CD4-positive, alpha-beta T cell treated with Interleukin-6 for 4 hours (primary cell): ENCODE measurements at places on chromosomes 2 and 18.

- DNase-seq, result no peak
Measured at GRCh38 chr2:21406911-21407310, 283.1 kb downstream of the TDRD15 start.

GRCh38 chr2:48240912-48241311 lies 289.0 kb upstream of the STON1 start:
- no peak for DNase-seq

DNA sequence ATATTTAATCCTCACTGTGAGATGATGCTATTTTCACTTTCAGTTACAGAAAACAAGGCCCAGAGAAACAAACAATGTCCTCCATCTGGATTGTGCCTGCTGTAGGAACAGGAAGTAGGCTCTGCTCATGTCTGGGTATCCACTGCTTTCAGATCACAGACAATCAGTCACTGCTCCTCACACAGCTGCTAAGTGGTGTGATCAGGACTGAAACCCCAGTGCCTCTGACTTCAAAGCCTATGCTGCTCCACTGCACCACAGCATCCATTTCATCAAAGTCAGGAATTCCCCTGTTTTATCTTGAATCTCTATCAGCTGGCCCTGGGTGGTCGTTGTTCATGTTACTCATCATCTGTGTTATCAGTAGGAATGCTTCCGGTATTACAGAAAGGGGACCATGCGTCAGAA lies 303.8 kb upstream of the TRIB2 start:
- DNase-seq, result peak; percentile 27

DNA sequence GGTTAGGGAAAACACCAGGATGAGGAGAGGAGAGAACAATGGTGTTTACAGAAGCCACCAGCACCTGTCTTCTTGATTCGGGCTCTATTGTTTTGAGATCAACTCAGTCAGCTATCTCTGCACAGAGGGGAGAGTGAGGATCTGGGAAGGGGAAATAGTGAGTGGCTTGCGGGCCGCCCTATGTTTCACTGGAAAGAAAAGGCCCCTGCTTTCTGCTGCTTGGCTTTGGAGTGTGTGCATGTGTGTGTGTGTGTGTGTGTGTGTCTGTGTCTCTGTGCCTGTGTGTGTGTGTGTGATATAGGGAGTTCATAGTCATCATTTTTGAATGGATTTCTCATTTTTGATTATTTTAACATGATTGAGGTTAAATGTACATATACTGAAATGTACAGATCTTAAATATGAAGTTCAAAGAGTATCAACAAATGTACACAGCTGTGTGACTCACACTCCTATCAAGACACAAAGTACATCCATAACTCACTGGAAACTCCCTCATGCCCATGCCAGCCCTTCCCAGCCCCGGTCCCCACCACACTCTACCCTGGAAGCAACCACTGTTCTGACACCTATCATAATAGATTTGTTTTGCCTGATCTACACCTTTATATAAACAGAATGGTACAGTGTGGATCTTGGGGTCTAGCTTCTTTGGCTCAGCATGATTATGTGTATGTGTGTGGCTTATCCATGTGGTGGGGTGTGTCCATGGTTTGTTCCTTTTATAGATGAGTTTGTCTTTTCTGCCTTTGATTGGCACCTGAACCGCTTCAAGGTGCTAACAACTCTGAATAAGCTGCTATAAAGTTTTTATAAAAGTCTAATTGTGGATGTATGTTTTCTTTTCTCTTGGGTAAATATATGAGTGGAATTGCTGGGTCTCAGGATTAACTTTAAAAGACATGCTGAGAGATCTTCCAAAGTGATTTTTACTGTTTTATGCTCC lies 258.3 kb downstream of the SETBP1 start:
- DNase-seq, result no peak

GRCh38 chr18:21183670-21184069 lies 58.4 kb upstream of the GREB1L start:
- no peak for DNase-seq

DNA sequence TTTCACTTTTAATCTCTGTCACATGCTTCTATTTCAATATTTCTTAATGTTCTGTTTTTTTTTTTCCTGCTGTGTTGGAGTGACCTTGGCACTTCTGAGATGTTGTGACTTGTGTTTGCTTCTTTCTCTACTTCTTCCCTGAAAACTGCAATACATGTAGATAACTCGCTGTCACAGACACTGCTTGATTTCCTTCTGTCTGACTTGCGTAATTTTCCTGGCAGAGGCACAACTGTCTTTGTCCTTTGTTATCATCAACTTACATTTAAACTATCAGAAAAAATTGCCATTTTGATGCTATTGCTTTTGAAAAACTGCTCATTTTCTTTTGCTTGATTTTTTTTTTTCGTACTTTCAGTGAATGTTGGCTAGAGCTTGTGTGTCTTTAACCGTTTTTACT lies 69.0 kb downstream of the BABAM2 start:
- no peak for DNase-seq

DNA sequence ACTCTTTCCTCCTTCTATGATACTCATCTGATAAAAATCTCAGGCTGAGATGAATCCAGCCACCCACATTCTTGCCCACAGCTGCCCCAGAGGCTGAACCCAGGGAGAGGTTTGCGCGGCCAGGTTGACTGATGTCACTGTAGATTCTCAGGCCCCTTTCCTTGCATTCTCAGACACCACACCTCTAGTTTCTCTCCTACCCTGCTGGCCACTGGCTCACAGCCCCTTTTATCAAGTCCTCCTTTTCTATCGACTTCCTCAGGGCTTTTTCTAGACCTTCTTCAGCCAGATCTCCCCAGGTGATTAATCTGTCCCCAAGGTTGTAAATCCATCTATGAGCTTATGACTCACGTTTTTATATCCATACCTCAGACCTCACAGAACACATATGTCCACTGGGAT lies 99.8 kb downstream of the TACR1 start:
- DNase-seq, result no peak

GRCh38 chr18:14925281-14925709 lies 177.3 kb downstream of the ANKRD30B start:
- DNase-seq, result no peak

- no peak for DNase-seq
Measured at GRCh38 chr18:55918444-55918843, 330.5 kb upstream of the TCF4 start.

- no peak for DNase-seq
Measured at GRCh38 chr18:62085756-62086155, 101.1 kb downstream of the PIGN start.

- DNase-seq, result no peak
Measured at GRCh38 chr18:58314284-58314683, 270.3 kb downstream of the NEDD4L start.

GRCh38 chr2:3045318-3045921 lies 332.2 kb downstream of the EIPR1 start:
- no peak for DNase-seq

DNA sequence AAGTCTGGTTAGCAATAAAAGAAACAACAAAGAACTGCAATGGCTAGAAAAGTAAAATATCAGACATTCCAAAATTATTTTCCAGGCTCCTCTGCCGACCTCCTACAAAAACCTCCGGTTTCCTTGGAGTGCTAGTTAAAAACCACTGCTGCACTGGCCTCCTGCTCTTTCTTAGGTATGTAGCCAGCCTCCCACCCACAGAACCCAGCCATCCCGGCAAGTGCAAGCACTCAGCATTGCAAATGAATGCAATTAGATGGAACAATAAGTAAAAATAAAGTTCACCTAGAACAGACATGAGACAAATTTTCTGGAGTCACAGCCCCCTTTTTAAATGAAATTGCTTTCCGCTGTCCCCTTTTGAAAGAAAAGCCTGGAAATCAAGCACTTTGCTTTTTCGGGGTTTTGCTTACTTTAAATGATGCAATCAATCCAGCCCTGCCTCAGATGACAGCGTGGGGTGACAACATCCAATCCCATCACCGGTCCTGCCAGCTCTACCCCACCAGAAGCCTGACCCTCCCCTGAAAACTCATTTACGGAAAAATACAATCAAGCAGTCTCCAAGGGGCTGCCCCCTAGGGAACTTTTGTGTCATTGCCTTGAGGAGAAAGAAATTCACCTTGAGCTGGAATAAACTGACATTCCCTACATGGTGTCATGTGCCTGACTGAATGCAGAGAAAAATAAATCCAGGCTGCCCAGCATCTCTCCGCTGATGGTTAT lies 199.8 kb downstream of the EPHA4 start:
- DNase-seq, result no peak

DNA sequence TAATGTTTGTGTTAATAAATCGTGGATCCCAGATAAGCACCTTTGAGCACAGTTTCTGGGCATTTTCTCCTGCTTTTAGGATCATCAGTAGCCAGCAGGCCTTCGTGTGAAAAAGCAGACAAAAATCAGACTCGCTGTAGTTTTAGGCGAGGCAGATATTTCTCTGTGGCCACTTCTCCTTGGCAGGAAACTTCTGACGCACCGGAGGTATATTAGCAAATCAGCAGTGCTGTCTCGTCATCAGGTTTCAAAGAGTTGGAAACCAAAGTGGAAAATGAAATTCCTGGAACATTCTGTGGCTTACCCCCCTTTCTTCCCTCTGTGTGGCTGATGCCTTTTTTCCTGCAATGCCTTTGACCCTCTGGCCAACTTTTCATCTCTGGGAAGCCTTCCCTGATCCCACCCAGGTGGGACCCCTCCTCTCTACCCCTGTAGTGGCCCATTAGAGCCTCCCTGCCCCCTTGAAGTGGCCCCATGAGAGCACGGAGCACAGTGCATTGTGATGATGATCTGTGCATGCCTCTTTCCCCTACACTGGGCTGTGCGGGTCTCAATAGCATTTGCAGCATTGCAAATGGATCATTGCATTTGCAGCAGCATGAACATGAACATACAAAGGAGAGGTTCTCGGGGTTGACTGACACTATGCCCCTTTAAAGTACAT lies 93.3 kb downstream of the RNF144A start:
- no peak for DNase-seq

DNA sequence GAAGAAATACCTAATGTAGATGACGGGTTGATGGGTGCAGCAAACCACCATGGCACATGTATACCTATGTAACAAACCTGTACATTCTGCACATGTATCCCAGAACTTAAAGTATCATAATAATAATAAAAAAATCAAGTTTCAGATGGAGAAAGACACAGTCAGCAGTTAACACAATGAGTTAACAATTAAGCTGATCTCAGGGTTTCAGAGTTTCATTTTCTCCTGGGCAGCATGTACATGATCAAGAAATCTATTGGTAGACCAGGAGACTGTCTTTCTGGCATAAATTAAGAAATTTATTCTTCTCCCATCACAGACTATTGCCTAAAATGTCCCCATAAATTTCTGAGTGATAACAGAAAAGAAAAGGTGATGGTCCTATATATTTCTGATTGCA lies 155.3 kb downstream of the RAD51AP2 start:
- DNase-seq, result no peak

- no peak for DNase-seq
Measured at GRCh38 chr2:143729296-143729814, 600.1 kb downstream of the ARHGAP15 start.

GRCh38 chr18:63240531-63241316 lies 78.8 kb downstream of the BCL2 start:
- no peak for DNase-seq

DNA sequence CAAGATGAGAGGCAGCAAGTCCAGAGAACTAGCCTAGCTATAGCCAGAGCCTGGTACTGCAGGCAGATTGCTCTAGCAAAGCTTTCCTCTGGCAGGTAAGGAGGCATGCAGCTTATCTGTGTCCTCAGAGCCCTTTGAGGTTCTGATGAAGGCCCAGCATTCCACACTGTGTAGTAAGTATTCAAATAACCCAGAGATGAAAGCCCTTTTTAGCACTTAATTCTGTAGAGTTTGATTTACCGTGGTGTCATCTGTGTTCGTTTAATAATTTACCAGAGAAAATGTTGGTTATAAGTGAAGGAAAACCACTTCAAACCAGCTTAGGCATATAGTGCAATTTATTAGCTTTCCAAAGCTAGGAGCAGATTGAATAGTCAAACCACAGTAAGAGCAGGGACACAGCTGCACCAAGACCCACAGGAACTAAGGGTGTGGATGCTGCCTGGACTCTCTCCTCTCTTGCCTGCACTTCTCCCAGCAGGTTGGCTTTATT lies 226.6 kb downstream of the BABAM2 start:
- no peak for DNase-seq

- no peak for DNase-seq
Measured at GRCh38 chr2:48852938-48853337, 97.4 kb upstream of the LHCGR start.

- no peak for DNase-seq
Measured at GRCh38 chr18:48923746-48924629, 26.8 kb downstream of the SMAD7 start.

- DNase-seq, result no peak
Measured at GRCh38 chr2:190976521-190976920, 37.5 kb downstream of the STAT1 start.

GRCh38 chr2:160379399-160379798 lies 114.2 kb downstream of the RBMS1 start:
- no peak for DNase-seq

- no peak for DNase-seq
Measured at GRCh38 chr2:222180619-222181018, 118.2 kb downstream of the PAX3 start.

DNA sequence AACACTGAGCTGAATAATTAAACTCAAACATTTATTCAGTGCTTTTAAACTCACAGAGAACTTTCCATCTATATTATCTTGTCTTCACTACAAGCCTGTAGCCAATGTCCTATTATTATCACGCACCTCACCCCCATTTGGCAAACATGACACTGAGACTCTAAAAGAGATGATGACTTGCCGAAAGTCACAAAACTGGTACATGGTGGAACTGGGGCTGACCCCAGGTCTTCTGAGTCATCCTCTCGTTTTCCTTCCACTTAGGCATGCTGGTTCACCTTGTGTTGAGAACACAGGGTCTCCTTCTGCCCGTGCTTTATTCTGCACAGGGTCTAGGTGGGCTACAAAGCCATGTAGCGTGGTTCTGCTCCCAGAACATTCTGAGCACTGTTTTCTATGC lies 230.0 kb upstream of the MGAT5 start:
- DNase-seq, result no peak

DNA sequence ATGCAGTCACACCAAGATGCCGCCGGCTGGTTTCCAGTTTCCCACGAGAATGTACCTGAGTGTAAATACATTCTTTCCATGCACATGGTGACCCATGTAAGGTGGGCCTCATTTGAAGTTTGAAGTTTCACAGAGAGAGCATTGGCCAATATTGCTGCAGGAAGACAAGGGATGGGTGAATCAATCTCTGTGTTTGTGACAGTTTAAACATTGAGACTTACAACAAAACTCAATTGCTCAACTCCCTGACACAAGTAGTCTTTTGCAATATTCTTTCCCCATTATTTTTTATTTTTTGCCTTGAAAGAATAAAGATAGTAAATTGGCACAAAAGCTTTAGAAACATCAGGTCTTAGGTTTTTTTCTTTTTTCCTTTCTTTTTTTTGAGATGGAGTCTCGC lies 5.1 kb downstream of the SERPINB2 start:
- no peak for DNase-seq

- DNase-seq, result no peak
Measured at GRCh38 chr2:166297951-166298350, 77.8 kb downstream of the SCN9A start.

- DNase-seq, result no peak
Measured at GRCh38 chr2:160963957-160964356, 196.3 kb upstream of the TANK start.

DNA sequence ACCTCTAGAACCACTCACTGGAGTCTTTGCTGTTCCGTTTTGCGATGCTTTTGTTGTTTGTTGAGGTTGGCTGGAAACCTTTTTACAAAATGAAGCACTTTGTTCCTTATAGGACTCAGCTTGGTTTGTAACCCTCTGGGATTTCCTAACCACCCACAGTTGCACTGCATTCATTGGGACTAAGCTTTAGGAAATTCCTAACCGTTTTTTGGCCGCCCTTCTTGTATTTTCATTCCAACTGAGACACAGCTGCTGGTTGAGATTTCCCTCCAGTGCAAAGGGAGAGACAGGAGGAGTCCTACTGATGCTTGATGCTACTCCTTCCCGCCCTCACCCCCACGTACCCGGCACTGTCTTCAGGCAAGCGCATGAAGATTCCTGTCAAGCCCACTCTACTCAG lies 6.1 kb upstream of the DIPK1C start:
- no peak for DNase-seq
